ENCODE measurements at places on chromosomes 2 and 18.

DNA sequence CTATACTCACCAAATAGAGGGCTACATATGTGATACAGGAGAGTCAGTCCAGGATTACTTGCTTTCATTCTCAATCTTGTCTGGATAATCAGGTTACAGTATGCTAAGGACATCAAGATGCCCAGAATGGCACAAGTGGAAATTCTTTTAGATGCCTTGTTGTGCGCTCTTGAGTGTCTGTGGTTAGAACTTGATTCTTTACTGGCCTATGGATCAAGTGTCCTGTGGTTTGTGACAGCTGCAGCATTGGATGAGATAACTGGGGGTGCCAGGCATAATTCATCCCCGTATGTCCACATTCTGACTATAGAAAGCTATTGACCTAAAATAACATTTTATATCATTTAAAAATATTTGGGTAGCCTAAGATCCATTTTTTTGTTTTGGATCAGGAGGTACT, 40.1 kb downstream of the CDC42EP3 start:
- DNase-seq, result no peak

GRCh38 chr18:79577451-79578395, 101.9 kb upstream of the CTDP1 start:
- no peak for DNase-seq

GRCh38 chr2:43075811-43076585, 150.4 kb downstream of the ZFP36L2 start:
- DNase-seq, result no peak

- DNase-seq, result no peak
These were observed 24.9 kb upstream of the ATG16L1 start for GRCh38 chr2:233226511-233227031.

- DNase-seq, result no peak
These were observed 132.1 kb downstream of the NFATC1 start for GRCh38 chr18:79527656-79528315.

DNA sequence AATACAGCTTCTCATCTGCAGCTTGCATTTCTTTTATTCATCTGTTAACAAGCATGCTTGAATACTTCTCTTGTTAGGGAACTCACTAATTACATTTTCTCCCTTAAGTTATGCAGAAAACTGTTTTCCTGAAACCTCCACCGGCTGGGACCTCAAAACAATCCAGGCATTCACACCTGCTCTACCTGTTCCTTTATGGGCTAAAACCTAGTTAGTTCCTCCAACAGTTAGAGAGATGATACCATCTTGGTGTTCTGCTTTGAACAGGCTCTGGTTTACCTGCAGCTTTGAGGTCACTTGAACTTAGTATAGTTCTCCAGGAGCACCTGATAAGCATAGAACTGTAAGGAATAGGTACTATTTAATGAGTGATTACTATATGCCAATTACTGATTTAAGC, 6.1 kb downstream of the PLEK start:
- no peak for DNase-seq

DNA sequence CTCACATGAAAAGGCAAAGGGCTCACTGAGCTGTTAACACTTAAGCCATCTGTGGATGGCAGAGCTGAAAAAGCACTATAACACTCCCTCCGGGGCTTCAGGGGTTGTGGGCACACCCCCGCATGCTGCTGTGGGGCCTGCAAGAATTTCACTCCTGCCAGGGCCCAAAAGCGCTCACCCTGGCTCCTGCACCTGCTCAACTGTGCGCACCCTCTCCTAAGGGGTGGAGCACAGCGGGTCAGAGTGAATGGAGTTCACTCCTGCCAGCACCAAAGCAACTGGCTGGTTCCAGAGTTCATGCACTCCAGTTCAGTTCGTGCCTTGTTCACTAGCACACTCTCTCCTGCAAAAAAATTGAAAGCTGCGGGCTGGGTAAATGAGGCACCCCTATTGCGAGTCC, 814.2 kb upstream of the SLC39A10 start:
- no peak for DNase-seq

- no peak for DNase-seq
These were observed 184.9 kb downstream of the AGAP1 start for GRCh38 chr2:235678712-235679111.

DNA sequence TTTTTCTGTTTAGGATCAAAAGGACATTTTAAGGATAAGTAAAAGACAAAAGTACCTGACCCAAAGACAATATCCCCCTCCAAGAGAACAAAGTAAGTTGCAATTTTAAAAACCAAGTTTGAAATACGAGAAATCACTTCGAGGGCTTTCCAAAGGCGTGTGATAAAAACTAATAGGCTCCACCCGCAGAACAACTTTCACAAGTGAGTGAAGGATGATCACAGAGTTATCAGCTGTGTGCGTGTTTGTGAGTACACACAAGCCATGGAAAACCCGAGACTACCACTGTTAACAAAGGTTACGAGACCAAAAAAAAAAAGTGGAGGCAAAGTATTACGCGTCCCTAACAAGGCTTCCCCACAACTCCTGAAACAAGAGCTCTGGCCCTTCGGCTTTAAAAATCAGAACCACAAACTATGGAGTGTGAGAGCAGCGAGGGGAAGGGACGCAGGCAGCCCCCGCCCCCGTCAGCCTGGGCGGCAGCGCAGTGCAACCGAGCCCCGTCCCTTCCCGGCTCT, 719 bp downstream of the SMAD2 start:
- DNase-seq, result no peak

- DNase-seq, result no peak
These were observed 690 bp downstream of the SDC1 start for GRCh38 chr2:20224164-20224715.

GRCh38 chr2:157837851-157838441, 38.2 kb downstream of the ACVR1 start:
- DNase-seq, result no peak

DNA sequence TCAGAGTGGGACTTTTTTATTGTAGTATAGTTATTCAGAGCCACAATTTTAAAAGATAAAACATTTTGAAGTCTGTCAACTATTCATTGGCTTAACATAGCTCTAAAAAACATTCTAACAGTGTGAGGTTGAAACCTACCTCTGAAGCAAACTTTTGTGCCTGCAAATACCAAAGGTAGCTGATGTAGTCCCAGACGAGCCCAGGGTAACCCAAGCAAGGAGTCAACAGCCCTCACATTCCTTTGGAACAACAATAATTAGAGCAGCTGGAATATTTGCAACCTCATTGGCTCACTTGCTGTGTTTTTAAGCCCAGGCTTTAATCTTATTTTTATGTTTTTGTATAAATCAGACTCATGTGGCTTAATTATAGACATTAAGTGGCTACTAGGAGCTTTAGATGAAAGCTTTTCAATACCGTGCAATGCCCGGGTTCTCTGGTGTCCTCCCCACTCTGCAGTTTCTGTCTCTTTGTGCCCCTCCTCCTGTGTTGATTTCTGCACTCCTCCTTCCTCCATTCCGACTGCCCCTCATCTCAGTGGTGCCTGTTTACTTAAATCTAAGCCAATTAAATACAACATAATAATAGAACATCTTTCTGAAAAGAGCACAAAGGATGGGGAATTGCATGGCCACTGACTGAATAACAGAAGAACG, 157.9 kb upstream of the UNC80 start:
- no peak for DNase-seq

DNA sequence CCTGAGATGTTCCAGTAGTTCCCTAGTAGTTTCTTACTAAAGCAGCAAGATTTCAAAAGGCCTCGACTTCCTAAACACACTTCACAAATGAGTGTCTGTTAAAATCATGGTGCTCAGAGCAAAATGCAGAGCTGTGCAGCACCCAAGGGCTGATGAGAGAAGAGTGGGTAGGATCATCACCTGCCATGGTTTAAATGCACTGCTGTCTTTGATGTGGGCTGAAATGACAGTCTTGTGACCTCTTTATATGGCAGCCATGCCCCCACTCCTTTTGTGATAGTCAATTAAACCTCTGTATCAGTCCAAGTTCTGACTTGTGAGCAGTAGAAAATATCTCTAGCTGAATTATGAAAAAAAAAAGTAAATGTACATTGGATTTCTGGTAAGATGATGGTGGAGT, 107.1 kb downstream of the TFCP2L1 start:
- DNase-seq, result peak; percentile 62

DNA sequence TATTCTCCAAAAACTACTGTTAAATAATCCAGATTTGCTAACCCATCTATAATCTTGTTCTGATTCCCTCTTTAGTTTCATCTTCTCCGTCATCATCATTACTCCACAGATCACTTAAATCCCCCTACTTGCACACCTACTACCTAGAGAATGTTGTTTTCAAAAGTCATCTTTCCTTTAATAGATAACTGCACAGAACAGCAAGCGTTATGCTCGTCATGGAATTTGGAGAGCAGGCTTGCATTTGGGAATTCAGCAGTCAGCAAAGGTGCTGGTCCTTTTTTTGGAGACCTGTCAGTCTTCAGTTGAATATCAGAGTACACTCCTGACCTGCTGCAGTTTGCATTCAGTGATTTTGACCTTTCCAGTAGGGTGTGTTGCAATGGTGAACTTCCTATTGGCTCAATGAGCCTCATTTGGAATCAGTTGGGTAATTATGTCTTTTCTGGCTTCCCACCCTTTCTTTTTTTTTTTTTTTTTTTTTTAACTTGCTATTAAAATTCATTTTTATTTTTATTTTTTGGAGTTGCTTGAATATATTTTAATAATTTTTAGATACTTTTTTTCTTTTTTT, 110.6 kb downstream of the HNRNPLL start:
- DNase-seq, result no peak

- no peak for DNase-seq
These were observed 144.7 kb upstream of the NFATC1 start for GRCh38 chr18:79251021-79251420.

DNA sequence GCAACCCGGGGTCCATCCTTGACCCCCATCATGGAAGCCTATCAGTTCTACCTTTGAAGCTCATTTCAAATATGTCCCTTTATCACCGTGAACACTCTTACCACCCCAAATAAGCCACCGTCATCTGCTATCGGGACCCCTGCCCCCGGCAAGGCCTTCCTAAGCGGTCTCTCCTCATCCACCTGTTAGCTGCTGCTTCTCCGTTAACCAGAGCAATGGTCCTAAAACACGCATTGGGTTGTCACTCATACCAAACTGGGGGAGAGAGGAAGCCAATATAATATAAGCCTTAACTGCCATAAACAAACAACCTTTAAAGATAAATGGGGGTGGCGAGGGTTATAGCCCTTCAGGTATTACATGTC, 680 bp downstream of the ASNSD1 start:
- peak; percentile 18 for DNase-seq

DNA sequence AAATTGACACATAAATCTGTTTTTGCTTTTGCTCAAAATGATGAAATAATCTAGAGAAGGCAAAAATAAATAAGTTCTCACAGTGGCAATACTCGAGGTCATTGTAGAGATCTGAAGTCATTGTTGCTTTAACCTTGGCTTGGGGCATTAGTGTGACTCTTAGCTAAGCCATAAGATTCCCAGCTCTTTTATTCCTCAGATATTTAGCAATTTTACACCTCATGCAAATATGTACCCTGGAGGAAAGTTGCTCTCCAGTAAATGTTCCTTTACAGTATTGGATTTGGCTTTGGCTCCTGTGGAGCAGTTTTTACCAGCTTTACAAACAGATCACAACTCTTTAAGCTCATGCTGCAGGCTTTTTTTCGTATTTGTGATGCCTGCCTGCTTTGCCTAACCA, 134.2 kb upstream of the NABP1 start:
- DNase-seq, result no peak

DNA sequence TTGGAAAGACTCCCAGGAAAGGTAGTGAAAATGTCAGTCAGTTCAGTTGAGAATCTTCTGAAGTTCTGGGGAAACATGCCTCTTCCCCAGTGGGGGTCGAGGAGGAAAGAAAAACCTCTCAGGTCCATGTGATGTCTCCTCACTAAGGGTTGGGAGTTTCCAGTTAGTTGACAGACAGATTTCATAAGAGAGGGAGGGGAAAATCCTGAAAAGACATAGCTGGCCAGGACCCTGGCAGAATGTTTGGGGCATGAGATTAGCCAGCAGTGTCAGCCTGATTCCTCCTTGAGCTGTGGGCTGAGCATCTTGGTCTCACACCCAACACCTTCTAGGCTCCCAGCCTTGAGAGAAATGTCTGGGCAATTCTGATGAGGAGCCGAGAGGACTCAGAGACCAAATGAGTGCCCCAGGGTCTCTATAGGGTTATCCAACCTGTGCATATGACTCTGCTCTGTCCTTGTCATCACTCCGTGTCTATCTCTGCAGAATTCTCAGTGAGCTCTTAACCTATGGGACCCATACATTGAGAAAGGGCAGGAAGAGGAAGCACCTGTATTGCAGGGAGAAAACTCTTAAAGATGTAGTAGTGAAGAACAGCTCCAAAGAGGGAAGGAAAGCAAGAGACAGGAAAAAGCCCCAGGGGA, 13.9 kb downstream of the BMP10 start:
- peak; percentile 34 for DNase-seq

GRCh38 chr18:49214058-49214457, 246.4 kb downstream of the DYM start:
- no peak for DNase-seq

DNA sequence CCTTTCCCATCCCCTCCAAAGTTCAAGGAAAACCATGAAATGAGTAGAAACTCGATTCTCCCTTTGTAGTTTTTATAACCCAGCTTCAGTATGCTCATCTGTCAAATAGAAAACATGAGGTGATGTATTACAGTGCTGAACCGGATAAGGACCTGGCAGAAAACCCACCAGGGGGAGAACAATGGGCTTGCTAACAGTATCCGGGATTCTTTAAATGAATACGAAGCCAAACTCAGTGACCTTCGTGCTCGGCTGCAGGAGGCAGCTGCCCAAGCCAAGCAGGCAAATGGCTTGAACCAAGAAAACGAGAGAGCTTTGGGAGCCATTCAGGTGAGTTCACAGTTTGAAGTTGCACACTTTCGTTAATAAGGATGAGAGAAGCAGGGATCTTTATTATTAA, 113.6 kb upstream of the TTC39C start:
- DNase-seq, result no peak

DNA sequence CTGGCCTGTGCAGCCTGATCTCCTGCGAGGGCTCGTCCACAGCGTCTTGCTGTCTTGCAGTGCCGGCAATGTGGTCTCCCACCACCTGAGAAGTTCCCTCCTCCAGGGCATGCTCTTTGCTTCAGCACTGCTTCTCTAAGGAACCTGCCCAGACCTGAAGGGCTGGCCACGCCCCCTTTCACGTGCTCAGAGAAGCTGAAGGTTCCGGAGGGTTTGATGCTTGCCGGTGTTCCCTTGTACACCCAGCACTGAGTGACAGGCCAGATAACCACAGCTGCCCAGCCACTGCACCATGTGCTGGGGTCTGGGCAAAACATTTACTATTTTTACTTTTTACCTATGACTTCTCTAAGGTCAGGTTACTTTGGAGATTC, 1.7 kb upstream of the POLR2D start:
- peak; percentile 33 for DNase-seq

GRCh38 chr2:64204703-64205102, 60.5 kb upstream of the PELI1 start:
- DNase-seq, result no peak

DNA sequence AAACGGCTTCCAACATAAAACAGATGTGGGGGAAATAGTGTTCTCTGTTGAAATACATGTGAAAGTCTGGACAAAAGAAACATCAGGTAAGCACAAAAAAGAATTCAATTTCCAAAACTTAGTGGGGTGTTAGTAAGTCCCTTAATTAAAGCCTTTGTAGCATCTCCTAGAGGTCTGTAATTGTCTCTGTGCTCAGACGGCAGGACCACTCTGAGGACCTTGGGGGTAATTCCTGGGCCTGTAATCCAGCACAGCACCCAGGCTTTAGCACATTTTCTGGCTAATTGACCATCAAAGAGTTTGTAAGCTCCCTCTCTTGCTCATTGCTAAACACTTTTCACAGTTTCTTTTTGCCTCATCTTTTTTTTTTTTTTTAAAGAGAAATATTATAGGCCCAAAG, 80.3 kb downstream of the FARSB start:
- DNase-seq, result no peak

Measured in thymus (tissue), 14 donors.